Activated naive CD8-positive, alpha-beta T cell treated with anti-CD3 and anti-CD28 coated beads, Interleukin-2, amount 10 ng/mL, durations not matched to agents 7 days and 5 days (primary cell): ENCODE measurements at places on chromosomes 7 and 10. TPM values are rescaled to one million over a fixed set of nuclear protein-coding genes. Genes with fewer than 3 reads are reported as not detected.

GRCh38 chr10:11263767-11264166 is 246.1 kb downstream of the CELF2 start:
- H3K27me3 ChIP-seq, result no peaks in the 10 kb centered on the region
- H3K4me3 ChIP-seq, result no peak overlapping the region
- H3K36me3 ChIP-seq, result peaks cover 38% of the 10 kb centered on the region
- H3K27ac ChIP-seq, result peak overlapping the region; percentile 43
- DNase-seq, result no peak
- peaks cover 29% of the 10 kb centered on the region for H3K4me1 ChIP-seq

DNA sequence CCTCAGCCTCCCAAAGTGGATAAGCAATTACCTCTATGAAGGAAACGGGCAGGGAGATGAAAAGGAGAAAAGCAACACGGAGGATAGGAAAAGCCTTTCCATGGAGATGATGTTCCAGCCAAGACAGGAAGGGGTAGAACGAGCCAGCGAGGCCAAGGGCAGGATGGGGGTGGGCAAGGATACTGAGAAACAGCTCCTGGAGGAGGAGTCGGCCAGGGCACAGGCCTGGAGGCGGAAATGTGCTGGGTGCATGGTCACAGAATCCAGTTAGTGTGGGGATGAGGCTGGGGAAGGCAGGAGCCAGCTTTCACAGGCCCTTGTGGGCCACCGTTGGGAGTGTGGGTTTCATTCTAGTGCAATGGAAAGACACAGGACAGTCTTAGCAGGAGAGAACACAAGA is 162.6 kb downstream of the JAZF1 start:
- H3K36me3 ChIP-seq, result peaks cover 2% of the 10 kb centered on the region
- no peaks in the 10 kb centered on the region for H3K4me1 ChIP-seq
- DNase-seq, result no peak
- no peaks in the 10 kb centered on the region for H3K27me3 ChIP-seq

GRCh38 chr7:25073451-25073850 is 51.6 kb downstream of the CYCS start:
- no peak overlapping the region for H3K4me3 ChIP-seq
- H3K4me1 ChIP-seq, result peaks cover 11% of the 10 kb centered on the region

DNA sequence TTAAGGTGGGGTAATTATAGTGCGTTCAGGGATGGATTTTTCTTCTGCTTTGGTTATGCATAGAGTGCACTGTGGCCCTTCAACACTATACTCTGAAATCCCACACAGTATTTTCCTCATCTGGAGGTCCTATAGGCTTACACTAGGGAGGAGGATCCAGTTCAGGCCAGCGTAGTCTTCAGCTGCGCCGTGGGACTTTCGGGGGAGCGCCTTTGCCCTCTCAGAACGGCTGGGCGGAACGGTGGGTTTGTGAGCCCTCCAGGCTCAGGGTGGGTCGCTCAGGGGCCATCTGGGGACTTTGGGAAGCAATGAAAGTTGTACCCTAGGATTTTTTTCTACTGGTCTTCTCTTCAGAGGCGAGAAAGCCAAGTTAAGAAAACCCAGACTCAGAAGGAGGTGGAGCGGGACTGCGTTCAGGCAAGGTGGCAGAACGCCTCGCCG is 652 bp upstream of the VPS26A start:
- peaks cover 3% of the 10 kb centered on the region for H3K27me3 ChIP-seq
- H3K4me1 ChIP-seq, result peaks cover 19% of the 10 kb centered on the region
- H3K4me3 ChIP-seq, result peak overlapping the region; percentile 94
- peak overlapping the region; percentile 93 for H3K27ac ChIP-seq
- DNase-seq, result no peak

DNA sequence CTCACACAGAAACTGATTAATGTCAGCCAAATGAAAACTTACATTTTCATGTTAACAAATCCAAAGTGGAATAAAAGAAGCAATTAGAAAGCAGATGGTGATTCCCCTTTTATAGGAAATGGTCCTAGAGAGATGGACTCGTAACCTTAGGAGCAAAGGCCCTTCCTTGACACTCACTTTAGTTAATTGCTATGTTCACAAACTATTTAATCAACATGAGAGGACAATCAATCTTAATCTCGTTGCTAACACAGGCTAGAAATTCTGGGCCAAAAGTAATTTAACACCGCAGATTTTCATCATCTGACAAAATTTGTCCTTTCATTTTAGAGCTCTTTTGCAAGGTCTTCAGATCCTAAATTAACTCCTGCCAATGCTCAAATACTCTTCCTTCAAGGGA is 64.0 kb upstream of the DNAJB12 start:
- DNase-seq, result no peak
- no peak overlapping the region for H3K27ac ChIP-seq
- no peak overlapping the region for H3K4me3 ChIP-seq
- peaks cover 23% of the 10 kb centered on the region for H3K36me3 ChIP-seq

DNA sequence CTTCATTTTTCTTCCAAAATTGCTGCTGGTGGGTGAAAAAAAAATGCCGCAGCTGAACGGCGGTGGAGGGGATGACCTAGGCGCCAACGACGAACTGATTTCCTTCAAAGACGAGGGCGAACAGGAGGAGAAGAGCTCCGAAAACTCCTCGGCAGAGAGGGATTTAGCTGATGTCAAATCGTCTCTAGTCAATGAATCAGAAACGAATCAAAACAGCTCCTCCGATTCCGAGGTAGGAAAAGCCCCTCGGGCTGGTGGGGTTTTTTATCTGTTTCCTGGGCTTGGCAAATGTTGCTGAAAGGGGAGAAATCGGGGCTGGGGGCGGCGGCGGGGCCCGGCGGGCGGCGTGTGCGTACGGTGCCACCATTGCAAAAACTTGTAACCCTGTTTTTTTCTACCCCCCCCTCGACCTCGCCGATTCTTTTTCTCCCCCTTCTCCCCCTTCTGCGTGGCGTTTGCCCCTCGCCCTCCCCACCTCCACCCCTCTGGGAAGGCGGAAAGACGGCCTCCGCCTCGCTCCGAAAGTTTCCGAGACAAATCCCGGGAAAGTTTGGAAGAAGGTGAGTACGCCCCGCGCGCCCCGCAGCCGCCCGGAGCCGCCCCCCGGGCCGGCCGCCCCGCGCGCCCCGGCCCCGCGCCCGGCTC is 789 bp downstream of the TCF7L2 start:
- H3K36me3 ChIP-seq, result no peaks in the 10 kb centered on the region
- H3K27me3 ChIP-seq, result peaks cover 67% of the 10 kb centered on the region

DNA sequence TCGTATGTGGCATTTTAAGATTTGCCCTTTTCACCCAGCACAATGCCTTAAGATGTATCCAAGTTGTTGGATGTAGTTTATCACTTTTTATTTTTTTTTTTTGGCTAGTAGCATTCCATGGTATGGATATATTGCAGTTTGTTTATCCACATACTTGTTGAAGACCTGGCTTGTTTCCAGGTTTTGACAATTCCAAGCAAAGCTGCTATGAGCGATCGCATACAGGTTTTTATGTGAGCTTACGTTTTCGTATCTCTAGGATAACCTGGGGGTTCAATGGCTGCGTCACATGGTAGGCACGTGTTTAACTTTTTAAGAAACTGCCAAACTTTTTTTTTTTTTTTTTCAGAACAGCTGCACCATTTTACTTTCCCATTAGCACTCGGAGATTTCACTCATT is 32.2 kb downstream of the BAIAP2L1 start:
- no peaks in the 10 kb centered on the region for H3K27me3 ChIP-seq
- H3K4me1 ChIP-seq, result no peaks in the 10 kb centered on the region
- DNase-seq, result no peak
- no peak overlapping the region for H3K4me3 ChIP-seq
- no peak overlapping the region for H3K27ac ChIP-seq

DNA sequence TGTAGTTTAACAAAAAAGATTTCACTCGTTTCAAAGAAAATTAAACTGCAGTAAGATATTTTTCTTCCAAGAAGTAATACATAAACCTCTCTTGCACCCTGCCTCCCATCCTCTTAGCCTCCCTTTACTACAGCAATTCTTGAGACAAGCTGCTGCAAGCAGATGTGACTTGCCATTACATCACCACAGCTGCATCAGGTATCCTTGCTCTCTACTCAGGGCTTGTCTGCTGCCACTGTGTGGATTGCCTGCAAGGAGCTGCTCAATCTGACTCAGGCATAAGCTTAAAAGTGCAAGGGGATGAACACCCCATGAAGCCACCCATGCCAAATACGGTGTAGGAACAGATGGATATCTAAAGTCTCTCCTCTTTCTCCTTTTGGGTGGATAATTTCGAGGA is 609.9 kb downstream of the DNAJB9 start:
- no peaks in the 10 kb centered on the region for H3K36me3 ChIP-seq
- no peak overlapping the region for H3K27ac ChIP-seq
- no peaks in the 10 kb centered on the region for H3K27me3 ChIP-seq
- no peak for DNase-seq

- no peak overlapping the region for H3K27ac ChIP-seq
- H3K4me3 ChIP-seq, result no peak overlapping the region
- H3K36me3 ChIP-seq, result no peaks in the 10 kb centered on the region
Observed at GRCh38 chr7:2720024-2720423, 32.0 kb downstream of the AMZ1 start.

DNA sequence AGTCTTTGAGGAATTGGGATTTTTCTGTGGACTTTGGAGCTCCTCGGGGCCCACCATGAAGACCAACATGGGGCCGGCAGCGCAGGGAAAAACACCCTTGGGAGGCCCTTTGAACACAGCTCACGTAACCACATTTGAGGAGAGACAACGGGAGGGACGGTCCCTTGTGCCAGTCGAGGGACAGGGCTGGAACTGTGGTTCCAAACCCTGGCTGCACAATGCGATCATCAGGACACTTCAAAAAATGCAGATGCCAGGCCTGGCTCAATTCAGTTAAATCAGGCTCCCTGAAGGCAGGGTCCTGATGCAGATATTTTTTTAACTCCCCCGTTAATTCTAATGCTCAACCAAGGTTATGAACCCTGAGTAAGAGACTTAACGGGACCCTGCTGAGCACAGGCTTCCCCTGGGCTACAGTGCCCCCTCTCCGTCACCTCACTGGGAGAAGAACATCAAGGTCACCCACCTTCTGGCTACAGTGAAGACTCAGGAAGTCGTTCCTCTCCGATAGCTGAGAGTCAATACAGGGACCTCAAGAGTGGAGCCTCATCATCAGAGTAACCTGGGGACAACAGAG is 30.4 kb downstream of the LYZL1 start:
- no peak for DNase-seq
- peaks cover 11% of the 10 kb centered on the region for H3K4me1 ChIP-seq
- H3K27ac ChIP-seq, result no peak overlapping the region
- H3K4me3 ChIP-seq, result no peak overlapping the region
- H3K36me3 ChIP-seq, result no peaks in the 10 kb centered on the region

- no peak overlapping the region for H3K27ac ChIP-seq
- no peak for DNase-seq
- H3K4me3 ChIP-seq, result no peak overlapping the region
- H3K27me3 ChIP-seq, result no peaks in the 10 kb centered on the region
- no peaks in the 10 kb centered on the region for H3K36me3 ChIP-seq
- H3K4me1 ChIP-seq, result no peaks in the 10 kb centered on the region
Observed at GRCh38 chr7:115704884-115705283, 325.7 kb downstream of the TFEC start.

DNA sequence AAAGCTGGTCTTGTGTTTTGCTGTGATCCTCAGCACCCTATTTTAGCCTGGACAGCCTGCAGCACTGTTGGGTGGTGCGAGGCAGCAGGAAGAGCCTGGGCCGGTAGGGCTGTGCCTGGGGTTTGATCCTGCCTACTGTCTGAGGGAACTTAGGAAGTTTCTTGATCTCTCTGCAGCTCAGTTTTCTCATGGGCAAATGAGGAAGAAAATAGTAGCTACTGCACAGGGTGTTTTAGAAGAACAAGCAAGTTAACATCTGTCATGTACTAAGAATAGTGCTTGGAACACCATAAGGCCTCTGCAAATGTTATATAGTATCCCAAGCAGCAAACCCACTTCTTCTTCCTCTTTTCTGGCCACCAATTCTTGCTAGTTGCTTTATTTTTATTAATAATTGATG is 12.0 kb upstream of the AGR2 start:
- DNase-seq, result no peak
- H3K27ac ChIP-seq, result no peak overlapping the region
- peaks cover 4% of the 10 kb centered on the region for H3K27me3 ChIP-seq
- H3K4me3 ChIP-seq, result no peak overlapping the region

GRCh38 chr7:82375129-82375528 is 68.4 kb downstream of the CACNA2D1 start:
- H3K36me3 ChIP-seq, result no peaks in the 10 kb centered on the region

DNA sequence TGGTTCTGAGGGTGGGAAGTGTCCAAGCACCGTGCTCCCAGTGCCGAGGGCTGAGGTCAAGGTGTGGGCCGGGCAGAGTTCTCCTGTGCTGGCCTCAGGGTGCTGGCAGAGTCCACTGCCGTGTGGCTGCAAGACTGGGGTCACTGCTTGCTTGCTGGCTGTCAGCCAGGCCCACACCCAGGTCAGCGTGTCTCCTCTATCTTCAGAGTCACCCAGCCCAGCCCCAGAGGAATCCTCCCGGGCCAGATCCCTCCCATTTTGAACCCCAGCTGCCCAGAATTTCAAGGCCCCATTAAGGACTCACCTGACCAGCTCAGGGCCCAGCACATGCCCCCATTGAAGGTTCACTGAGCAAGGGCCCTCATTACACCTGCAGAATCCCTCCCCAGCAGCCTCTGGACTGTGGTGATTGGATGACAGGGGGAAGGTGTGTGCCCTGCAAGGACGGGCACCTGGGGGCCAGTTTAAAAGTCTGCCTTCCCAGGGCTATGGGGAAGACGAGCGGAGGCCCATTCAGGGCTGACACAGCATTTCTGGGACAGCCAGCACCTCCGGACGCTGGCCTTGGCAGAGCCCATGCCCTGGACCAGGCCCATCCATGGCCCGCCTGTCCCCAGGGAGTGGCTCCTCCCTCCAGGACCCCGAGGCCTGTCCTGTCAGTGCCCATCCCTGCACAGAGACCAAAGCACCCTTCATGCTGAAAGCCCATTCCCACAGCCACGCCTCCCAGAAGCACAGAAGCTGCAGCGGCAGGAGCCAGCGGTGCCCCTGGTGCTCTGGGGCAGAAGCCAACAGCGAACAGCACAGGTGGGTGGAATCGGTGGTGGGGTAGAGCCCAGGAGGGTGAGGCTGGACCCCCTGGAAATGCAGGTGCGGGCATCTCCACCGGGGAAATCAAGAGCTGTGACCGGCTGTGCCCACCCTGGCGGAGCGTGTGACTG is 45.1 kb upstream of the PPP2R2D start:
- no peak for DNase-seq
- no peaks in the 10 kb centered on the region for H3K4me1 ChIP-seq
- no peak overlapping the region for H3K27ac ChIP-seq

DNA sequence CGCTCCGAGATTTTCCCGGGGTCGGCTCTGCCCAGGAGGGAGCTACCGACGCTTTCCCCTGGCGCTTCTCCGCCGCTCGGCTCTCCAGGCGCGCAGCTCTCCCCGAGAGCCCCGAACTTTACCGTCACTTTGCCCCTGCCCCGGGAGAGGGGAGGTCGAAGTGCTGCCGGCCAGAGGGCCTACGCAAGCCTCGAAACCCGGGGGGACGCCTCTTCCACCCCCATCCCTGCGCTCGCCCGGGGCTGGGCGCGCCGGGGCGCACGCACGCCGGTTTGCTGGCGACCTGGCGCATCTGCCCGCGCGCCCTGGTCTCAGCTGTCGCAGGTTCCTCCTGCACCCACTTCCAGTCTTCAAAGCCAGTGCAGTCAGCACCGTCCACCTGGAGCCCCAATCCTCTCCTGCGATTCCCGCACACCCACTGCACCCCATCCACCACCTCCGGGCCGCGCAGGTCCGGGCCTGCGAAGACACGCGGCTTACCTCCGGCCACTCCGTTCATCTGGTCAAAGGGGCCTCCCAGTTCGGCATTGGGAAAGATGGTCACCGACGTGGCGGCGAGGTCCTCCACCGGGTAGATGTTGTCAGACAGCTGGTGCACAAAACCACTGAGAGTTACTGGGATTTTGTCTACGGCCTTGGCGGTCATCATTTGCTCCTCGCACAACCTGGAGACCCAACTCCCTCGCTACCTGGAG is 638 bp downstream of the EGR2 start:
- peaks cover 45% of the 10 kb centered on the region for H3K27me3 ChIP-seq
- DNase-seq, result peak; percentile 57
- H3K4me3 ChIP-seq, result peak overlapping the region; percentile 92

Gene AGMO
- total RNA-seq, result not detected

Gene CRHR2
- total RNA-seq, result not detected

Gene LOXL4
- not detected for total RNA-seq

Gene PIP
- total RNA-seq, result not detected

Gene WEE2
- not detected for total RNA-seq
